RCC 7860 (cell line): ENCODE measurements at places on chromosomes 13 and 19.

- DNase-seq = no peak
Observed at GRCh38 chr19:31535691-31536460, 186.6 kb upstream of the TSHZ3 start.

GRCh38 chr13:100541897-100542825 lies 46.4 kb downstream of the GGACT start:
- no peak for DNase-seq

- DNase-seq = peak; percentile 16
Observed at GRCh38 chr19:48218997-48219396, 36.7 kb downstream of the CARD8 start.

GRCh38 chr13:98285317-98285716 lies 108.2 kb upstream of the RNF113B start:
- no peak for DNase-seq

GRCh38 chr19:54229146-54229545 lies 6.3 kb upstream of the LILRB3 start:
- no peak for DNase-seq

- no peak for DNase-seq
Observed at GRCh38 chr13:31982124-31982523, 49.5 kb upstream of the FRY start.

- no peak for DNase-seq
Observed at GRCh38 chr13:83125791-83126190, 756.5 kb downstream of the SLITRK1 start.

GRCh38 chr19:40241809-40242384 lies 15.4 kb upstream of the CCNP start:
- DNase-seq = no peak

GRCh38 chr13:72774019-72774418 lies 7.7 kb downstream of the DIS3 start:
- no peak for DNase-seq

DNA sequence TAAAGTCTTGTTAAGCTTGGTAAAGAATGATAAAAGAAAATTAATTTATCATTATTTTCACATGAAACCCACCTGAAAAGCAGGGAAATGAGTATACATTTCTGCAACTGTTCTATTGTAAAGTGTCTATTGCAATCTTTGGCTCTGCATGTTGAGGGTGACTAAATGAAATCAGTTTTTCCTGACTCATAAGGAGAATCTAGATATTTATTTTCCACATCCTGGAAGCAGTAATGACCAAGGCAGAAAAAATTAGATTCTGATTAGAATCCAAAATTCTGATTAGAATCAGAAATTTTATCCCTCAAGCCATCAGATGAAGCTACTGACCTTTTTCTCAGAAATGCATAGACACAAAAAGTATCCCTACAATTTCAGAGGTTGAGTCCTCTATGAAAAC lies 178.4 kb downstream of the MYO16 start:
- no peak for DNase-seq
